ENCODE measurements at places on chromosomes 6 and 20.

GRCh38 chr6:129860908-129861665 lies at the start of gene TMEM244:
TSS of gene TMEM244 (minus strand) at chr6:129861315. CDS start at chr6:129861188, 127 bp downstream.
- no peak for DNase-seq
- no peaks in the 10 kb centered on the region for H3K4me1 ChIP-seq
- peak within 1 kb of the TSS; percentile 22 for H3K27ac ChIP-seq
- peak within 1 kb of the TSS; percentile 4 for H3K4me3 ChIP-seq
- no peaks in the 10 kb centered on the region for H3K27me3 ChIP-seq
- H3K36me3 ChIP-seq = no peaks in the 10 kb centered on the region

DNA sequence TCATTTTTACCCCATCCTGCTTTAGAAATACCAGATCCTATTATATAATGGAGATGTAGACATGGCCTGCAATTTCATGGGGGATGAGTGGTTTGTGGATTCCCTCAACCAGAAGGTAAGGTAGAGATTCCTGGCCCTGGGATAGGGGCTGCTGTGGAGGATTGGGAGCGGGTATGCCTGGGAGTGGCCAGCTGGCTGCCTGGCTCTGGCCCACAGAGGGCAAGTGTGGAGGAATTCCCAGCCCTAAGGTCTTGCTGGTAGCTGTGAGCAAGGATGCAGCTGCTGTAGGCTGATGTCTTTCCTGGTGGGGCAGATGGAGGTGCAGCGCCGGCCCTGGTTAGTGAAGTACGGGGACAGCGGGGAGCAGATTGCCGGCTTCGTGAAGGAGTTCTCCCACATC lies 6.6 kb downstream of the CTSA start:
- H3K36me3 ChIP-seq = no peaks in the 10 kb centered on the region
- peaks cover 6% of the 10 kb centered on the region for H3K4me1 ChIP-seq
- H3K27ac ChIP-seq = no peak overlapping the region
- no peak for DNase-seq
- H3K4me3 ChIP-seq = no peak overlapping the region

DNA sequence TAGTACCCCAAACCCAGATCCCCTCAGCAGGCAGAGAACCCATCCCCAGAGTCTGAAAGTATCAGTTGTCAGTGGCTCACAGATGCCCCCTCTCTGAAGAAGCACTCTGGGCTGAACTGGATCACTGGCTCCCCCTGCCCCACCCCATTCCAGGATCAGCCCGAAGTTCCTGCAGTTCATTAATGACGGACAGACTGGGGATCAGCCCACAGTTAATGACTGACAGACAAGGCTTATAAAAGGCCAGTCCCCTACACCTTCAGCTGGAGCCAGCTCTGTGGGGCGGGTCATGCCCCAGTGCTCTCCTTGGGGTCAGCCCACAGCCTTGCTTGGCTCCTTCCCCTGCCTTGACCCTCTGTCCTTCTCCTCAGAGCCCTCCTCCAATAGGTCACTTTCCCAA lies 21.7 kb downstream of the KIAA1755 start:
- no peak for DNase-seq
- no peak overlapping the region for H3K4me3 ChIP-seq
- H3K27me3 ChIP-seq = no peaks in the 10 kb centered on the region

DNA sequence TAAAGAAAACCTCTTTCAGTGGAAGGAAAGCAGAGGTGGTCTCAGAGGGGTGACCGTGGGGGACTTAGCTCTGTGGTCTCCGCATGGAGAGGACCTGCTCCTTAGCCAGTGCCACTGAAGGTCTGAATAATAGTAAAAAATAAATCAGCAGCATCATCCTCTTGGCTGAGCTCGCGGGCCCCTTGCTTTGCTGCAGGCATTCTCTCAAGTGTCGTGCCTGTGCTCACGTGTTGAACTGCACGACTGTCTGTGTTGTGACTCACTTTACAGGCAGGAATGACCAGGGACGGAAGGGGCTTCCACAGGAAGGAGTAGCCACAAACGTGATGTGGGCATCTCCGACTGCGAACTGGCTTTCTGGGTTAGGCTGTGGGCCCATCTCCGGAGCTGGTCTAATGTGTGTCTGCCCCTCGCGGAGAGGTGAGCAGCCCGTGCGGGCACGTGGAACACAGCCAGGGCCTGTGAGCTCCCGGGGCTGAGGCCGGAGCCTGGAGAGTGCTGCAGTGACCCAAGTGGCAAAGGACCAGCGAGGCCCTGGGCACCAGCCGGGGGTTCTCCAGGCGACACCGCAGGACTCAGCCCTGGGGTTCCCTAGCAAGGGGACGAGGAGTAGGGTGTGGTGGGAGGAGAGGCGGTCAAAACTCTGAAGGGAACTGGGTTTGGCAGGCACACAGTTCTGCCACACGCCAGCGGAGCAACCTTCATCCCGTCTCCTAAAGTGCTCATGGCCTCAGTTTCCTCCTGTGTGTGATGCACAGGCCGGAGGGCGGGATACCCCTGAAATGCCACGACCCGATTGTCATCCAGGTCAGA lies 89.2 kb downstream of the RAMACL start:
- no peak for DNase-seq
- no peaks in the 10 kb centered on the region for H3K27me3 ChIP-seq
- peaks cover 27% of the 10 kb centered on the region for H3K36me3 ChIP-seq
- no peak overlapping the region for H3K4me3 ChIP-seq
- H3K27ac ChIP-seq = no peak overlapping the region

DNA sequence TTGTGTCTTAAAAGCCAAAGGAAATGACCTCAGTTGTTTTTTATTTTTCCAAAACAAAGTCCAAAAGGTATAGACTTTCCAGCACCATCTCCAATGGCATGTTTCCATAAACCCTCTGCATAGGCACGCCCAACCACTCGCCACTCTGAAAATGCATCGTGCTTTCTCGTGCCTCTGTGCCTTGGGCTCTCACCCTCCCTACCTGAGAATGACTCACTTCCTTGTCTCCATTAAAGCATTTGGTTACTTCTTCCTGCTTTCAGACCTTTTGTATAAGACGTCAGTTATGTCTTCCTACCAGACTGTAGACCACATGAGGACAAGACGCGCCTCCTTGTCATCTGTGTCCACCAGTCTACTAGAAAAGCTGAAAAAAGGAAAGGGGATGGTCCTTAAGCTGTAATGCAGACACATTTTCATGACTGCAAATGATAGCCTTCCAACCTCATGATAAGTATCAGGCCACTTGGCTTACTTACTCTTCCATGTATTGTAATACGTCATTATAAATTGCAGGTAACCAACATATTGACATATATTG lies 61.2 kb upstream of the CDYL start:
- no peak for DNase-seq
- H3K27me3 ChIP-seq = no peaks in the 10 kb centered on the region
- no peaks in the 10 kb centered on the region for H3K36me3 ChIP-seq
- no peak overlapping the region for H3K27ac ChIP-seq
- no peaks in the 10 kb centered on the region for H3K4me1 ChIP-seq
- no peak overlapping the region for H3K4me3 ChIP-seq

- H3K36me3 ChIP-seq = no peaks in the 10 kb centered on the region
- no peaks in the 10 kb centered on the region for H3K4me1 ChIP-seq
- DNase-seq = no peak
- no peak overlapping the region for H3K4me3 ChIP-seq
- H3K27me3 ChIP-seq = no peaks in the 10 kb centered on the region
Observed at GRCh38 chr6:12614456-12614855, 102.1 kb upstream of the PHACTR1 start.

DNA sequence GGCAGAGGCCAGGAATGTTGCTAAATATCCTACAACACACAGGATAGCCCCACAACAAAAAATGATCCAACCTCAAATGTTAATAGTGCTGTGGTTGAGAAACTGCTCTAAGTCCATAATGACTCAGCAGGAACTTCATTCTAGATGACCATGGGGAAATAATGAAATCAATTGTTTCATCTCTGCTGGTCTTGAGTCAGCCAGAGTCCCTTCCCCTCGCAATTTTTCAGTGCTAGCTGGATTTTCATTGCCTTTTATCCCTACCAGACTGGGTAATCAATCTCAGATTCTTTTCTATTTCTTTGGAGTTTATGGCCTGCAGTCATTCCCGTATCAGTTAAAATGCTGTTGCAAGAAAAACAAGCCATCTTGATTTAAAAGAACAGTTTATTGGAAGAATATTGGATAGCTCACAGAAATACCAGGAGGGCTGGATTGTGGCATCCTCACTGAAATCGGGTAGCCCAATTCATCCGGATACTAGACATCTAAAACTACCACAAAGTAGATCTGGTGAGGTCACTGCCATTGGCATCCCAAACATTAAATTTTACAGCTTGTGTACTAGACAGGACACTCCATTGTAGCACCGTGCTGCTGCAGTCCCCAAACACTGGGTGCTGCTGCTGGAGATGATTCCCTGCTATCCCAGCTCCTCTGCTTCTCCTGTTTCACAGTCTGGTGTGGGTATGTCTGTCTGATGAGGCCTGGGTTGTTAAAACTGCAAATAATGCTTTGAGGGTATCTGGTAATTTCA lies 30.3 kb upstream of the POPDC3 start:
- no peak for DNase-seq
- H3K36me3 ChIP-seq = no peaks in the 10 kb centered on the region
- no peaks in the 10 kb centered on the region for H3K27me3 ChIP-seq
- no peaks in the 10 kb centered on the region for H3K4me1 ChIP-seq
- H3K4me3 ChIP-seq = no peak overlapping the region

GRCh38 chr6:139303185-139303584 lies 11.4 kb upstream of the TXLNB start:
- H3K27ac ChIP-seq = no peak overlapping the region
- no peak for DNase-seq
- H3K36me3 ChIP-seq = no peaks in the 10 kb centered on the region
- no peaks in the 10 kb centered on the region for H3K27me3 ChIP-seq

DNA sequence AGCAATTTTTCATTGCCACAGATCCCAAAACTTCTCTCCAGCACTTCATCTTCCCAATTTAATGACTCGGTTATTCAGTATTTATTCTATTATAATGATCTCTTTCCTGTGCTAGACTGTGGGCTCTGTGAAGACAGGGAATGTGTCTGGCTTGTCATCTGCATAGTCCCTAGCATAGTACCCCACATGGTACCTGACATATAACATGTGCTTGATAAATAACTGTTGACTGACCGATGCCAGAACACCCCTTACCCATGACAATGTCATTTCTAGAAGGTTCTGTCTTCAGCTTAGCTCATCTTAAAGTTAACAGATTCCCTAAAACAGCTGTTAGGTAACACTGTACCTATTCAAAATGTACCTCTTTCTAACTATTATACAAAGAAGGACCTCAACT lies 3.6 kb downstream of the PXMP4 start:
- H3K36me3 ChIP-seq = no peaks in the 10 kb centered on the region
- no peak overlapping the region for H3K4me3 ChIP-seq
- no peak overlapping the region for H3K27ac ChIP-seq

- no peaks in the 10 kb centered on the region for H3K27me3 ChIP-seq
- no peaks in the 10 kb centered on the region for H3K36me3 ChIP-seq
- peaks cover 11% of the 10 kb centered on the region for H3K4me1 ChIP-seq
- DNase-seq = no peak
- no peak overlapping the region for H3K4me3 ChIP-seq
Observed at GRCh38 chr6:35139924-35140638, 1.1 kb downstream of the TCP11 start.

- H3K36me3 ChIP-seq = no peaks in the 10 kb centered on the region
- DNase-seq = no peak
- no peaks in the 10 kb centered on the region for H3K4me1 ChIP-seq
- no peak overlapping the region for H3K4me3 ChIP-seq
- H3K27me3 ChIP-seq = no peaks in the 10 kb centered on the region
Observed at GRCh38 chr20:40600441-40601219, 88.4 kb downstream of the MAFB start.

GRCh38 chr20:51953731-51954340 lies 151.5 kb upstream of the SALL4 start:
- H3K4me1 ChIP-seq = no peaks in the 10 kb centered on the region
- no peak overlapping the region for H3K27ac ChIP-seq
- H3K4me3 ChIP-seq = no peak overlapping the region
- DNase-seq = no peak

DNA sequence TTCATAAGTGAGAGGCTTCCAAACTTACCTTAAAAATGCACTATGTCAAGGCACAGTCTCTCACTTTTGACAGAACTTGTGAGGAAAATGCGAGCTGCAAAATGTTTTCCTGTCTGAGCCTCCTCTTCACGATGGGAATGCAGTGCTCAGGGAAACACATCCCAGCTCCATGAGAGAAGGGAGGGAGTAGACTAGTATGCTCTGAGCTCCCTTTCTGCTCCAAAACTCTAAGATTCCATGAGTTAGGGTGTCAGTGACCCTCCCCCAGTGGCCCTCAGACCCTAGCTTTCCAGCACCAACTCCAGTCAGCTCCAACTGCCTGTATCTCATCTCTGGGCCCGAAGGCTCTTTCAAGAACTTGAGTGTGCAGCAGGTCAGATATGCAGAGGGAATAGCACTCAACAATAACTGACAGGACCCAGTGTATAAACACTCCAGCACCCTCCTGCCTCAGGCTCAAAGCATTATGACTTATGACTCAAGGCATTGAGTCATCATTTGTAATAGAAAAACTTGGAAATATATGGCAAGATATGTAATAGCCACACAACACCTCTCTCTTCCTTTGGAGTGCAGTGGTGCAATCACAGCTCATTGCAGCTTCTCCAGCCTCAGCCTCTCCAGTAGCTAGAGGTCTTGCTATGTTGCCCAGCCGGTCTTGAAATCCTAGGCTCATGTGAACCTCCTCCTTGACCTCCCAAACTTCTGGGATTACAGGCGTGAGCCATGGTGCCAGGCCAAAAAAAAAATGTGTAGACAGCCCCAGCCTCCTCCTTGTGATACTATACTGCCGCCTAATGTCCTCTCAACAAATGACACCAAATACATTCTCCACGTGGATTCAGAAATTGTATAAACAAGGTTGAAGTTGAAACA lies 16.7 kb upstream of the ENTPD6 start:
- no peaks in the 10 kb centered on the region for H3K36me3 ChIP-seq
- H3K4me1 ChIP-seq = peaks cover 7% of the 10 kb centered on the region
- no peak for DNase-seq
- H3K4me3 ChIP-seq = no peak overlapping the region
- H3K27ac ChIP-seq = no peak overlapping the region

DNA sequence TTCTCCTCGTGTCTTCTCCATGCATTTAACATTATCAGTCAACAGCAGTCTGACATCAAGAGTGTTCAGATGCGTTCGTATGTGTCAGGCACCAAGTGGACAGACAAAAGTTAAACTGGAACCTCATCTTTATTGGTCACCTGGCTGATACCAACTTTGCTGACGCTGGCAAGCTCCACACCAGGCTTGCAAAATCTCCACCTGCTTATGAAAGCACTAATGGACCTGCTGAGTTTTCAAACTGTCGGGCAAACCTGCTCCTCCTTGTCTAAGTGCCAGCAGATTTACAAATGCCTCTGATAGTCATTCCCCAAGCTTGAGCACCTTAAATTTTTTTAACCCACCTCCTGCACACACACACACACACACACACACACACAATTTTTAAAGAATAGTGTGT lies 27.9 kb upstream of the DSP start:
- DNase-seq = no peak
- peaks cover 4% of the 10 kb centered on the region for H3K4me1 ChIP-seq
- no peak overlapping the region for H3K4me3 ChIP-seq
- no peaks in the 10 kb centered on the region for H3K36me3 ChIP-seq
- H3K27me3 ChIP-seq = no peaks in the 10 kb centered on the region
